ENCODE measurements at places on chromosomes 6 and 20.
A peak's percentile ranks its signal among the peaks of the same experiment; 100 is the strongest.

DNA sequence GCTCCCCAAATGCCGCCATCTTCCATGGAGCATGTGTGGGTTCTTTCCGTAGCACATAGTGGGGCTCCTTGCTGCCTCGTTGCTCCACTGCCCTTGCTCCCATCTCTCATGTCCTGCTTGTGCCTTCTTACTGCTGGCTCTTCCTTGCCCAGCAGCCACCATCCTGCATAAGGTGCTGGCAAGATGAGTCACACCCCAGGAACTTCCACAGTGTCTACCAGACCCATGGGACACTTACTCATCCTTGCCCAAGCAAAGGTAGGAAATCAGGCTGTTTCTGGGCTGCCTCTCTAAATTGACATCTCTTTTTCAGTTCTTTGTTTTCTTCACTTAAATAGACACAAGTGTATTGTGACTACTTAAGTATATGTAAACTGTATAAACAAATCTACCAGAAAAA is 39.4 kb upstream of the RGS17 start:
- no peak for DNase-seq

- peak; percentile 10 for DNase-seq
Observed at GRCh38 chr6:143677891-143678791, at the start of gene PHACTR2. Gene PHACTR2 (plus strand): TSS chr6:143677965. CDS start chr6:143678164, 199 bp downstream.

GRCh38 chr20:17661121-17661744 is 20.8 kb downstream of the RRBP1 start:
- DNase-seq = no peak

GRCh38 chr20:47863315-47863965 is 78.2 kb upstream of the SULF2 start:
- DNase-seq = no peak

- DNase-seq = no peak
Observed at GRCh38 chr20:46031701-46032254, 2.8 kb downstream of the SLC12A5 start.
